ENCODE measurements at places on chromosomes 5 and 9.
A peak's percentile ranks its signal among the peaks of the same experiment; 100 is the strongest.

DNA sequence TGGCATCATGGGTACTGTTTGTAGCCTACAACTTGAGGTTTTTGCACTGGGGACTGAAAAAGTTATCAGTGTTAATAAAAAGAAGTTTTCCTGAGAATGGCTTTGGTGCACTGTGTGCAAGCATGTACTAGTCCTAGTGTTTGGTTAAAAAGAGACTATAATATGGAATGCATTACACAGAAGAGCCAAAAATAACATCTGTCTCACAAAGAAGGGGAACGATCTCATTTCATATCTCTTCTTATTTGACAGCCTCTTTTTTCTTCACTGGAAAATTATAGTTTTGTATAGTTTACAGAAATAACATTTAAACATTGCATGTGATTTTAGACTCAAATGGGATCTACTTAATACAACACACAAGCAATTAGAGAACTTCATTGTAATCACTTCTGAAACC lies 127.0 kb upstream of the GDNF start:
- peak; percentile 46 for DNase-seq

DNA sequence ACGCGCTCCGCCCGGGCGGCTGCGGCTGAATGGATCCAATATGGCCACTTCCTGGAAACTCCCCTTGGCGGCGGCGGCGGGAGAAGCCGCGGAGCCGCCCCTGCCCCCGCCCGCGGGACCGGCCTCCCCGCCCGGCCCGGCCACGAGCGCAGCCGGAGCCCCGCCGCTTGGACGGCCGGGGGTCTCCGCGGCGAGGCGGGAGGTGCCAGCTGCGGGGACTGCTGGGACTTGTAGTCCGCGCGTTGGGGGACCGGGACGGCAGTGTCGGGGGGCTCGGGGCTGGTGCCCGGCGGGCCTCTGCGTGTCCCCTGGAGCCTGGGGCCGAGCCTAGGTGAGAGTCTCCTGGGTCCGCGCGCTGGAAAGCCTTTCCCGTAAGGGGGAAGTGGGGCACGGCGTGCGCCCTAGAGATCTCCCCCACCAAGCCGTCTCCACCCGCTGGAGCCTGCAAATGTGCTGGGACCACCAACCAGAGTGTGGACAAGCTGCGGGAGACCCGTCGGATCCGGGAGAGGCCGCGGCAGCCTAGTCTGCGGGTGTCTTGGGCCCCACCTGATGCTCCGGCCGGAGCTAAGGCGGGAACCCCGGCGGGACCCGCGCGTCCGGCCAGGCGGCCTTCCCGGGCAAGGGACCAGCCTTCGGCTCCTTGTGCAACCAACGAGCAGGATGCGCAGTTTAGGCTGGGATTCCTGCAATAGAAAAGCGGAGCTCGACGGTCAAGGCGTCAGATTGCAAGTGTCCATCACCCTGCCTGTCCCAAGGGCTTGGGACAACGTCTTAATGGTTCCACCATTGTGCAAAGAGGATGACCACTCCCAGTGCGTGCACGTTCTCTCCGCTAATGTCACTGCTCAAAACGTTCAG lies at the start of gene SEPTIN8:
SEPTIN8 (minus strand) TSS at position 31 of the 861 bp plus-strand sequence. CDS start 102 bp downstream, outside the sequence.
- peak; percentile 79 for DNase-seq

- DNase-seq, result no peak
These were observed 420.1 kb upstream of the MEF2C start for GRCh38 chr5:89303033-89303480.

- no peak for DNase-seq
These were observed 154.0 kb downstream of the FBN2 start for GRCh38 chr5:128384068-128384467.

- no peak for DNase-seq
These were observed 7.9 kb downstream of the NRARP start for GRCh38 chr9:137294091-137294680.

GRCh38 chr5:157740229-157740610 lies 3.3 kb upstream of the LSM11 start:
- peak; percentile 38 for DNase-seq

DNA sequence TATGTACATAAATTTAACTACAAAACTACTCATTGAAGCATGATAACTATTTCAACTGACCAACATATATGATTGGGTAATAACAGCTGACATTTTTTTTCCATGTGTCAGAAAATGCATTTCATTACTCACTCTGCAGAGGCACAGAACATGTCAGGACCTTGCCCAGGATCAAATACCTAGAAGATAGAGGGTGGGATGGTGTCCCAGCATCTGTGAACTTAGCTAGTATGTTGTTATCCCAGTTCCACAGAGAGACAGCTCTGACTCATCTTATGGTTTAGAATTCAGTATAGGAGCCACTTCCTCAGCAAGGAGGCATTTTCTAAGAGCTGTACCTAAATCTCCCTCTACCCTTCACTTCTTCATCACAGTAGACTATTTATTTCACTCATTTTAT lies 1198.6 kb upstream of the ACO1 start:
- DNase-seq, result peak; percentile 51

DNA sequence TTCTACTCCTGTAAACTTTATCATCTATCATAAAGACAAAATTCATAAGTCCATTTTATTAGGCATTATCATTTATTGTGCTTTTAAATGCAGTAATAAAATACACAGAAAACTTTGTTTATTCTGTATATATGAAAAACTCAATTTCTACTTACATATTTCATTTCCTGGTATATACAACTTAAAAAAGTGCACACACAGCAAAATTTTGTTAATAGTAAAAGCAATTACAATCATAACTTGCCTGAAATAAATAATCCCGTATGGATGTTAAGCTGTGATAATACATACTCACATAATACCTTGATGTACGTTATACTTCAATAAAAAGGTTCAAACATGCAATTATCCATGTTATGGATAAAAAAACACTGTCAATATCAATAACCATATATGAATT lies 19.2 kb downstream of the ELL2 start:
- DNase-seq, result no peak

GRCh38 chr9:942805-943580 lies 33.5 kb upstream of the DMRT3 start:
- no peak for DNase-seq

DNA sequence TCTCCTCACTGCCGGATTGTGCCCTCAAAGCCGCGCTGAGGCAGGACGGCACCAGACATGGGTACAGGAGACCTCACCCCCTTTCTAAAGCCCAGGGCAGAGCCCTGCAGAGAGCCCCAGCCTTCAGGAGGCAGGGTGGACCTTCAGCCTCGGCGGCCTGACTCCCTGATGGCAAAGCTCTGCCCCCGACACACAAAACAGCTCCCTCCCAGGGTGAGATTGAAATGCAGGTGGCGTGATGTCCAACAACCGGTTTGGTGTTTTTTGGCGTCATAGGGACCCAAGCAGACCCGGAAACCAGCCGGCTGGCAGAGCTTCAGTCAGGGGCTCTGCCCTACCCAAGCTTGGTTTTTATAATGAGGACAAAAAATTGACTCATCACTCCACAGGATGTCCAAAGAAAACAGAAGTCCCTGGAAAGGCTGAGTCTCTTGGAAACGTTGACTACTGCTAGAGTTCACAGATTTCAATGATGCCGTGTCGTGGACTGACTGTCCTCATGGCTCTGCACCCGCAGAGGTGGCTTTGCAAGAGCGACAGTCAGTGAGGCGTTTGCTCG lies 275.2 kb upstream of the IRX1 start:
- DNase-seq, result no peak

DNA sequence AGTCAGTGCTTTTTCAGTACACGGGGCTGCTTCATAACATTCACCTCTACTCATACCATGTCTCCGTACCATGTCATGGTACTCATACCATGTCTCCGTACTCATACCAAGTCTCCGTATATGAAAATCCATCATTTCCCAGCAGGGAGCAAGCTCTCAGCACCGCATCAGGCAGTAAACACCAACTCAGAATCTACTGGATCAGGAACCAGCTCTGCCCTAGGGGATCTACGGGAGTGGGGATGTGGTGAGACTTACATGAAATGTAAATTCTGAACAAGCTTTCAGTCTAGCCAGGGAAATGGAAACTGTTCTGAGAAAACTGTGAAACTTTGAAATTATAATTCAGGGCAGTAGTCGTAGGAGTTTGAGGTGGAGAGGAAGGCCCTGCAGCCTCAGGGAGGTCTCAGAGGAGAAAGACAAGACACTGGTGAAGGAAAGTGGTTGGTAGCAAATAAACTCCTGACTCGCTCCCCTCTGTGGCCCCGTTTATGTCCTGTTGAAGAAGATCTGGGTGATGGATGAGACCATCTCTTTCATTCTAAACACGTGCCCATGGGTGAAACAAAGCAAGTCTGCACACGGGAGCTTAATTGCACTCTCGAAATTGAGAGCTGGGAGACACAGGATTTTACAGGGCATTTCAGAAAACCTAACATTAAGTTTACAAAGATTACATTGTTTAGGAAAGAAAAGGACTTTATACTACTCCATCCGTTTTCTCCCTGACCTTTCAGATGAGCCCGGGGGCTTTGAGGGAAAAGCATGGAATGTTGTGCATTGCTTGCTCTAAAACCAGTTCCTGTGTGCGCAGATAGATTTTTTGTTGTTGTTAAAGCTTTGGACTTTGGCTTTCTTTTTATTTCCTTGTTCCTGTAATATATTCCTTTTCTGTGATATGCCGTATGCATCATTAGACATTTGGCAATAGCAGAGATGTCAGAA lies 26.8 kb downstream of the ACTBL2 start:
- DNase-seq, result no peak

GRCh38 chr5:172123269-172123692 lies 64.7 kb downstream of the STK10 start:
- peak; percentile 81 for DNase-seq

DNA sequence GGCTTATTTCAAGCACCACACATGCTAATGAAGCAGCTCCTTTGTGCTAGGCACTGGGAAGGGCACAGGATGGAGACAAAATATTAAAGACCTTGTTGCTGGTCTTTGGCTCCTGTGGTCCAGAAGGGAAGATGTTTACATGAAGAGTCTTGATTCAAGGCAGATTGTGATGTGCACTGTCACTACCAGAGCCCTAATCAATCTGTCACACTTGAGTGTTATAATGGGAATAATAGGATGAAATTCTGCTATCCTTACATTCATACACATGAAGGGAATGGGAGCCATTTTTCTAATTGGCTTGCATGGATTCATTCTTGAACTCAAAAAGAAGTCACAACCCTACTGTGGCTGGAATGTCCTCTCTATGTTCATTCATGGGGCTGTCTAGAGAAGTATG lies 203.0 kb downstream of the SEC61B start:
- no peak for DNase-seq

DNA sequence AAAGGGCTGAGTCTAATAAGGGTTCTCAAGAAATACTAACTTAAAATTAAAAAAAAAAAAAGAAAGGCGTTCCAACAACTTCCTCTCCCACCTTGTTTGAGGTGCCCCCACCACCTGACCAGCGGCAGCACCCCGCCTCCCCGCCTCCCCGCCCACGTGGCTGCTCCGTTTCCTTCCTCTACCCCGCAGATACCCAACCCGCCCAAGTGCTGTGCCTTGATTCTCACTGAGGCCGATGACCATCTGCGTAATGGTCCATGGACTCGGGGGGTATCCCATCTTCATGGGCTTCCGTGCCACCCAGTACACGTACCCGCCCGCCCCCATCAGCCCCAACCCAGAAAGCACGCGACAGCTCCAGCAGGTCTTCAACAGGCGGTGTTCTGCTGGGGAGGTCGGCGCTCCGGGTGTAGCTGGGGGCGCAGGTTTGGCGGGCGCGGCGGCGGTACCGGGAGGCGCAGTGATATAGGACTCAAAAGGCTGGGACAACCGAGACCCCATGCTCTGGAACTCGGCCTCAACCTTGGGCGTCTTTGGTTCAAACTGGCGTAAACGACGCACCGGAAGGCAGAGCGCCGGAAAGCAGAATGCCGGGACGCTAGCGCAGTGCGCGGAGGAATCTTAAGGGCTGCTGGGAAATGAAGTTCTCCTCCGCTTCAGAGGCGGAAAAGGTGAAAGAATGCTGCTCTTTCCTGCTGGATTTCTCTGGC lies at the start of gene DMAC1:
DMAC1 (minus strand) TSS at position 545 of the 710 bp plus-strand sequence; CDS start at position 501, 44 bp downstream.
- peak; percentile 84 for DNase-seq

DNA sequence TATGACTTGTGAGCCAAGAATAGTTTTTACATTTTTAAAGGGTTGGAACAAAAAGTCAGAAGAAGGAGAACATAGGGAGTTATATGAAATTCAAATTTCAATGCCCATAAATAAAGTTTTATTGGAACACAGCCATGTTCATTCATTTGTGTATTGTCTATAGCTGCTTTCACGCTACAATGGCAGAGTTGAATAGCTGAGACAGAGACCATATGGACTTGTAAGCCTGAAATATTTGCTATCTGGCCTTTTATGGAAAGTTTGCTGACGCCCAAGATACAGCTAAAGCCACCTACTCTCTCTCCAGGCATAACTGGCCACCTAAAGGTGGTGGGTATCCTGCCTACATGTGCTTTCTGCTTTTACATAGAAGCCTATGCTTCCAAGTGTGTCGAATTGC lies 10.9 kb downstream of the DAB2IP start:
- DNase-seq, result no peak

DNA sequence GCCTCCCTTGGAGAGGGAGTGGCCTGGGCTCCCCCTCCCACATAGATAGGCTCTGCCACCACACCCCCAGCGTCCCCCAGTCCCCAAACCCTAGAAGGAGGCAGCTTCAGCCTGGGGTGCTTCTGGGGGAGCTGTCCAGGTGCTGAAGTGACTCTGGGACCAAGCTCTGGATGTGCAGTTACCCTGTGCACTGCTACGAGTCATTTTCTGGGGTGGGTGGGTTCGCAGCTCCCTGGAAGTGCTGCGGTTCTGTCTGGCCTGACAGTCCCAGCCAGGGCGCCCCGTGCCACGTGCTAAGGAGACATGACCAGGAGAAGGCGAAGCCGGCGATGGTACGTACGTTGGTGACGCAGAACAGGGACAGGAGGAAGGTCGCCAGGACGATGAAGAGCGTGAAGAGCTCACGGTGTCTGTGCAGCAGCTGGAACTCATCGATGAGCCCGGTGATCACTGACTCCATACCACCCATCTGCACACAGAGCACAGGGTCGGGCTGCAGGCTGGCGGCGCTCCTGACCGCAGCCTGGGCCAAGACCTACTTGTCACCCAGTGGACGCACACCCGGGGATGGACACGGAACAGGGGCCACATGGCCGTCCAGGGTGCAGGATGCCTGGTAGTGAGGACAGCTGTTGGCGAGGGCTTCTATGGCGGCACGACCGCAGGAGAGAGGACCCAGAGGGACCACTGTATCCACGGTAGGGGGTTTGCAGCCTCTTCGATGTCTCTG lies 35.7 kb downstream of the SLC6A3 start:
- peak; percentile 44 for DNase-seq

- DNase-seq, result no peak
These were observed 32.4 kb upstream of the GAS1 start for GRCh38 chr9:86979657-86980056.

GRCh38 chr5:56839062-56839461 lies 23.7 kb downstream of the MAP3K1 start:
- DNase-seq, result peak; percentile 9
